ENCODE measurements at places on chromosomes 3 and 15.

GRCh38 chr3:50605901-50606326, 5.7 kb downstream of the CISH start:
- DNase-seq: no peak

DNA sequence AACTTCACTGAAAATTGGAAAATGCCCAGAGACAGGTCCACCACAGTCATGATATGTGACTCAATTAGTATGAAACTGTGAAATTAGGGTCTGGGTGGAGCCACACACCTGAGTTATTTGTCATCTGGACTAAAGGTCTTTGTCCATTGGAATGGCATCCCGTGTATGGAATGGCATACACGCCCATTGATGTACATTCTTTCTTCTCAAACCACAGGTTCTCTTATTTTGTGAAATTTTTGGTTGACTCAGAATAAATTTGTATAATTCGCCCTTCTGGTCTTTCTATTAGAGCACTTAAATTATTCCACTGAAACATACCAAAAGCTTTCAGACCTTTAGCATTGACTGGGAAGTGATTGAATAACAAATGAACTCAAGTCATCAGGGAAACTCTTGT, 66.8 kb upstream of the UBE2E1 start:
- DNase-seq: no peak

GRCh38 chr3:69435274-69436265, 49.7 kb upstream of the FRMD4B start:
- no peak for DNase-seq

DNA sequence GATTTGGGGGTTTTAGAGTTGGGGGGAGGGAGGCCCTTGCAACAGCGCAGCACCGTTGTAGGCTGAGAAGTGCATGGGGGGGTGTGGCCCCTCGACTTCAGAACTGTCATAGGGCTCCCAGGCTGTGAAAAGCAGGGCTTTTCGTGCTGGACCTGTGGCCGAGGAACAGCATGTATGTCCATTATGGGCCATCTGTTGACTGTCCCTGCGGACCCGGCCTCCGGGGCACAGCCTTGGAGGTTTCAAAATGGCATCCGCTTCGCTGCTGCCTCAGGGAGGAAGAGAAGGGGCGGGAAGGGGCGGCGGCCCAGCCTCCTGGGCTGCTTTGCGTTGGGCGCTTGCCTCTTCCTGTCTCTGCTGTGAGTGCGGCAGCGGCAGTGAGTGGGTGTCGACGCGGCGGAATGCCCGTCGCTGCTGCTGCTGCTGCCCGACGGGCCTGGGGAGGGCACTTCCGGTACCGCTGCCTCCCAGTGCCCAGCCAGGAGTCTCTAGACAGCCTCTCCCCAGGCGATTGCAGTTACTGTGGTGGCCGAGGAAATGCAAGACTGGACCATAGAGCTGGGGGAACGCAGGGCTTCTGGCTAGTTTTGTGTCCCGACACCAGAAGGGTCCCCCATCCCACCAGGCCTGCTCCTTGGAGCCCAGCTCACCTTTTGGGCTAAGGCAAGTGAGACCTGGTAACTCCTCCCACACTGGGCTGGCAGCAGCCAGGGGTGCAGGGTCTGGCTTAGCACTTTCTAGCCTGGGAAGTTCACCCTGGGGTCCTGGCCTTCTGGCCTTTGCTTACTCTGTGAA, 1.9 kb downstream of the GNAI2 start:
- no peak for DNase-seq

DNA sequence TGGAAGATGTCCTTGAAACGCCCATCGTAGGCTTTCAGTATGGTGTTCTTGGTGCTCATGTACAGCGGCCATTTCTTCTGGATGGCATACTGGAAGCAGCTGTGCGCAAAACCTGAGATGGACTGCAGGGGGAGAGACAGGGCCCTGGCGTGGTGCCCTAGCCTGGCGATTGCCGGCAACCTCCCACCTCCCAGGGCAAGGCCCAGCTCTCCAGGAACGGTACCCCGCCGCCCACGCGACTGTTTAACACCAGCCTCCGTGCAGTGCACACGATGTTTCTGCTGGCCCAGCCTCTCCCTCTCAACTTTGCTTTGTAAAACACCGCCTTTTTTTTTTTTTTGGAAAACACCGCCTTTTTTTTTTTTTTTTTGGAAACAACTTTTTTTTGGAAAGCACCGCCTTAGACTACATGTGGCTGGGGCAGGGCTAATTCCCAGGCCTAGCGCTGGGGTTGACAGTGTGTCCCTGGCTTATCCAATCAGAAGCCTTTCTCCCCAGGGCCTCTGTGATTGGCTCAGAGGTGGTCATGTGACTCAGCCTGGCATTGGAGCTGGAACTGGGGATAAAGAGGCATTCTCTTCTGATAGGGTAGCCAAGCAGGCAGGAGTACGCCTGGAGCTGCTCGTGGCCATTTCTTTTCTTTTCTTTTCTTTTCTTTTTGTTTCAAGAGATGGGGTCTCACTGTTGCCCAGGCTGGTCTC, 14.7 kb downstream of the IDH2 start:
- no peak for DNase-seq
